ENCODE measurements at places on chromosomes 16 and 17.

DNA sequence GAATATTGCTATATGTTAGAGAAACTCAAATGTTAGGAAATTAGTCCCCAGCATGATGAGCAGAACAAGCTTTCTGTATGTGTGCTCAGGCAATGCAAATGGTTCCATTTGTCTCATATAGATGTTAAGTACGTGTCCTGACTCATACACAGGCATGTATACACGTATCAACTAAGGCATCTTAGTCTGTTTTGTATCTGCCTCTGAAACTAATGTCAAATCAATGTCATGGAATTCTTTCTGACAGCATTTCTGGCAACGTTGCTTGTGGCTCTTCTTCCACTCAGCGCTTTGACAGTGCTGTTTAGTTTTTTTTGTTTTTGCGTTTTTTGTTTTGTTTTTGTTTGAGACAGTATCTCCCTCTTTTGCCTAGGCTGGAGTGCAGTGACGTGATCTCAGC lies 111.9 kb downstream of the CNTNAP4 start:
- DNase-seq: no peak

DNA sequence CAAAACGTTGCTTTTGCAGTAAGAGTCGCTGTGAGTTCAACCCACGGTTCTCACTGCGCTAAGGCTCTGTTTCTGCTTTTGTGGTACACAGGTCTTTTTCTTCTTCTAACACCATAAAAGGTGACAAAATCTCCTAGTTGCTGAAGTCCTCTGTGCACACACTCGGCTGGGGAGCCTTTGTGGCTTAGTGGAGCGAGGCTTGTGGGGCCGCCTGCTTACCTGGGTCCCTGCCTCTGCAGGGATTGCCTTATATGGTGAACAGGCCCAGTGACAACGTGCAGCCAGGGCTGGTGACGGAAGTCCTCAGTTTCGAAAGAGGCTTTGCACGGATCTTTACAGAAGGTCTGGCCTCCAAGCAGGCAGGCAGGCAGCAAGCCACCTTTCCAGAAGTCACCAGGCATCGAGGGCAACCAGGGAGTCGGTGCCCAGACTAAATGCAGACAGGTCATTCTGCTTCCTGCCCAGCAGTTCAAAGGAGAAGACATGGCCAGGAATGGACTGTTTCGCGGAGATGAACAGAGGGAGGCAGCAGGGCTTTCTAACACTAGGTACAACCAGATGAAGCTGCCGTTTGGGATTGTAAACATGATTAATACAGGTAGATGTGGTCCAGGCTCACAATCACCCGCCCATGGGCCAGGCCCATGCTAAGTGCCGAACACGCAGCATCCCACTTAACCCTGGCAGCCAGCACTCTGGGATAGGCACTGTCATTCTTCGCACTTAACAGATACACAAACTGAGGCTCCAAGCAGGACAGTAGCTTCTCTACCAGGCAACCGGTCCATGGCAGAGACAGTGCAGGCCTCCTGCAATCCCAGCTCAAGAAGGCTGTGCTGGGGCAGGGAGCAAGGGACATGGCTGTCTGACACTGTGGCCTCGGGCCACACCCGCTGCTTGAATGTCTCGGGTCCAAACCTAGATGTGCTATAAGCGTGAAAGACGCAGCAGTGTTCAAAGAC lies 10.7 kb upstream of the MEAK7 start:
- peak; percentile 68 for DNase-seq

DNA sequence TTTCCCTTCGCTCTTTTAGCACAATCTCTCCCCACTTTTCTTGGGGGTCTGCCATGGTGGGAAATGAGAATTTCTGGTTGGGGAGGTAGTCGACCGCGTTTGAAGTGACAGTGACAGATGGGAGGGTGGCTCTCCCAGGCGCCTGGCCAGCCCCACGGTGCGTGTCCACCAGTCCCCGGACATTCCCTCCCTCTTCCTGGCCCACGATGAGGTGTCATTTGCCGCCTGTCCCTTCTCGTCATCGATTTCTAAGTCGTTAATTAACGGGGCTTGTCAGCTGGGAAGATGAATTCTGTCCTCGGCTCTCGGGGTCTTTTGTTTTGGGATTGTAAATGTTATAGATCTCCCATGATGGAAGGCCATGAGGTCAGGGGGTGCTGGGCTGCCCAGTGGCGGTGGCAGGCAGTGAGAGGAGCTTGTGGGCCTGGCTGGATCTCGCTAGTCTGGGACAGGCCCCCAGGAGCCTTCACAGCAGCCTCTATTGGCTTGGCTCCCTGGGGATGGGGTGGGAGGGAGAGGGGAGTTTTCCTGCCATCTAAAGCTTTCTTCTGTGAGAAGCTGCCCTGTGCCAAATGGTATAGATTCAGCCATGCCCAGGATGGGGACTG lies 164.2 kb downstream of the MRM1 start:
- no peak for DNase-seq

DNA sequence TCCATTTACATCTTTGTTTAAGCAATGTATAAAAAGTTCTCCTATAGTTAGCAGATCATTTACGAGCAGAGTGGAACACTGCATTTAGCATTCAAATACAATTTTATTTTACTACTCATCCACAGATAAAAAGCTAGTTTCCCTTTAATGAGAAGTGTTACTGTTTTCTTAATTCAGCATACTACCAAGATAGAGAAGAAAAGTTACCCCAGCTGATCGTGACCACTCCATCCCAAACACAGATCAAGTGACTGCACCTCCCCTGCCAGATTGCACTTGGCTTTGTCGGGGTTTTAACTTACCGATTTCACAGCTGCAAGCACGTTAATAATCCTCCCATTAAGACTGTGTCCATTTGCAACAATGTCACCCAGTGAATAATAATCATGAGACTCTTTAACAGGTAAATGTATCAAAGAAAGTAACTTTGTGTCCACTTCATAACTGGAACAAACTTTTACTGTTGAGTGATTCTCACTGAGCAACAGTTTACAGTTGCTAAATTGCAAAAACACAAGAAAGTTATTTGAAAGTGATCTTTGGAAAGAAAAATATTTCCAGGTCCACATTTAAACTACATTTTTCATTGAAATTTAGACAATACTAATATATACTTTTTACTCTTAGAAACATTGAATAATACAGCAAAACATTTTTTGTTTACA lies 14.4 kb downstream of the MEIOB start:
- DNase-seq: no peak

GRCh38 chr17:46805771-46806170 lies 12.7 kb downstream of the WNT3 start:
- no peak for DNase-seq

- DNase-seq: no peak
These were observed 10.8 kb downstream of the EMP2 start for GRCh38 chr16:10569621-10570020.

GRCh38 chr17:42849451-42850181 lies 1.4 kb upstream of the AOC3 start:
- DNase-seq: no peak

DNA sequence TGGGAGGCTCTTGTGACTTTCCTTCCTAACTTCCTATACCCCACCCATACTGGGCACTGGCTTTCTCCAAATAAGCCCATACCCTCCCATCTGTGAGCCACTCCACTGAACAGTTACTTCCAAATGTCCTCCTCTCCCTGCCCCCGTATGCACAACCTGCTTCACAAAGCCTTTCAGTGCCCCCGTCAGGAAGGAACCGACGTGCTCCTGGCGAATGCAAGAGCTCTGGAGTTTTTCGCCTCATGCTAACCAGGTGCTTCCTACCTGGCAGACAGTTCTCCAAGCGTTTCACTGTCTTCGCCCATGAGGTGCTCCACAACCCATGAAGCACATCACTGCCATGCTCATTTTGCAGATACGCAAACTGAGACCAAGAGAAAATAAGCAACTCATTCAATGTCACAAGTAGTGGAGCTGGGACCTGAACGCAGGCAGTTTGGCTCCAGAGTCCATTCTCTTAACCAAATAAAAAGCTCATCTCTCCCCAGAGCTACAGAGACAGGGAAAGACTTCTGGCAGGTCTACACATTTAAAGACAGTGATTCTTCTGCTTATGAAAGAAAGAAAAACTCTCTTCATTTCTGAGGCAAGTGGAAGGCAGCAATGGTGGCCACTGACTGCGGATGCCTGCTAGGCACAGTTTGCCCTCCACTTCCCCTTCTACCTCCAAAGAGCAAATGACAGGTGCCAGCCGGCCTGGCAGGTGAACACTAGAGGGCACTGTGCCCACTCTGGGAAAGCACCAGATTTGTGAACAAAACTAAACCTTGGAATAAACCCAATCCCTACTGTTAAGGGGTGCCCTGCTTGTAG lies 23.8 kb downstream of the SPHK1 start:
- peak; percentile 48 for DNase-seq

- DNase-seq: no peak
These were observed 6.5 kb downstream of the ZNF629 start for GRCh38 chr16:30780549-30780948.

- no peak for DNase-seq
These were observed at the start of gene CDH1 for GRCh38 chr16:68737046-68737729. Gene CDH1, plus strand, starts transcription at chr16:68737292. Its CDS starts 124 bp downstream, at chr16:68737416.

DNA sequence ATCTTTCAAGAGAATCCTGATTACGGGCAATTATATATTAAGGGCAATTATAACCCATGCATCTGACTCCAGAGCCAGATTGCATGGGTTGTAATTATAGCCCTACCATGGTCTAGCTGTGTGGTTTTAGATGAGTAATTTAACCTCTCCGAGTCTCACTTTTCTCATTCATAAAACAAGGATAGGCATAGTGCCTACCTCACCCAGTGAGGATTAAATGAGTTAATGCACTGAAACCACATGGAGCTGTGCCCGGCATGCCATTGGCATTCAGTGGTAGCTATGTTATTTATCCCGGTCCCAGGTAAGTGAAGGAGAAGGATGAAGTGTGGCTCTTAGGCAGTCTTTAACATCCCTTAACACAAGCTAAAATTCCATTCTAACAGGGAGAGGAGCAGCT lies 6.3 kb downstream of the SNX20 start:
- no peak for DNase-seq

DNA sequence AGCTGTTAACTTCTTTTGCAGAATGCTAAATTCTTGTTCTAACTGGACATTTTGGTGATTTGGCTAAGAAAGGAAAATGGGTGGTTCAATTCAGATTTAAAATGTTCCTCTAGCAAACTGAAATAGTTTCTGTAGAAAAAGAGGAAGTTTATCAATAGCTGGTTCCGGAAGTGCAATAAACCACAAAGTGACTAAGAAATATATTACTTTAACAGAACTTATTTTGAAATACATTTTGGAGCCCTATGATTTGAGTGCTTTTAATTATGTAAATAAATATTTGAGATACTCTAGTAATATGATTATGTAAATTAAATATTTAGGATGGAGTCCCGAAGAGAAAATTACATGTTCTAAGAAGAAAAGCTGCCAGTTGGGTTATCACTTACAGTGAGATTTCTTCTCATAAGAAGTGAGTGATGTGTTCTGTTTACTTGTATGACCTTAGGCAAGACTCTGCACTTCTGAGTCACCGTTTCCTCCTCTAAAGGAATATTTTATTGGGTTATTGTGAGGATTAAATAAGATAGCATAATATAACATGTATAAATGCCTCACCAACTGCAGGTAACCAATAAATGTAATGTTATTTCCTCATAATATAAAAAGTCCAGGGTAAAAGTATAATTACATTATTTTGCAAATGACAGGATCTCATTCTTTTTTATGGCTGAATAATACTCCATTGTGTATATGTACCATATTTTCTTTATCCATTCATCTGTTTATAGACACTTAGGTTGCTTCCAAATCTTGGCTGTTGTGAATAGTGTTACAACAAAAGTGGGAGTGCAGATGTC lies at the start of gene EVI2B:
EVI2B (minus strand) TSS at position 73 of the 800 bp plus-strand sequence. CDS start 8,445 bp downstream, outside the sequence.
- no peak for DNase-seq

DNA sequence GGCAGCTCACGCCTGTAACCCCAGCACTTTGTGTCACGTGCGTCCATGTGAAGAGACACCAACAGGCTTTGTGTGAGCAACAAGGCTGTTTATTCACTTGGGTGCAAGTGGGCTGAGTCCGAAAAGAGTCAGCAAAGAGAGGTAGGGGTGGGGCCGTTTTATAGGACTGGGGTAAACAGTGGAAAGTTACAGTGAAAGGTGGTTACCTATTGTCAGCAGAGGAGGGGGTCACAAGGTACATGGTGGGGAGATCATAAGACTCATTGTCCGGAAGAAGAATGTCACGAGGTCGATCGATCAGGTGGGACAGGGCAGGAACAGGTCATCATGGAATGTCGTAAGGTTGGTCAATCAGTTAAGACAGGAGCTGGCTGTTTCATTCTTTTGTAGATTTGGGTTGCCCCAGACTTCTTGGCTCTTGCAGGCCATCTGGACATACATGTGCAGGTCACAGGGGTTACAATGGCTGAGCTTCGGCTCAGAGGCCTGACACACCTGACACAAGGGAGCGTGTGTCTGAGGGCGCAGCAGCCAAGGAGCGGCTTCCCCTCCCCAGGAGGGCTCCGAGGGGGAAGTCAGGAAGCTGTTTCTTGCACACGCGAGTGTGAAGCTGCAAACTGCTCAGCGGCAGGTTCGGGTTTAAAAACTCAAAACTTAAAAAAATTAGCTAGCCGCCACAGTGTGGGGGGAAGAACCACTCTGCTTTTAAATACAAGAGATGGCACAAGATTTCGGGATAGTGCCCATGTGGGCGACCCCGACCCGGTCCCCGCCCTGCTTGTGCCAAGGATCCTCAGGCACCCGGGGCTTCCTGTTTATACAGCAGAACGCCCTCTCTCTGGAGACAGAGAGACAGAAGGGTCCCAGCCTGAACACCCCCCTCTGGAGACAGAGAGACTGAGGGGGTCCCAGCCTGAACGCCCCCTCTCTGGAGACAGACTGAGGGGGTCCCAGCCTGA lies 12.4 kb upstream of the TEX19 start:
- DNase-seq: no peak

DNA sequence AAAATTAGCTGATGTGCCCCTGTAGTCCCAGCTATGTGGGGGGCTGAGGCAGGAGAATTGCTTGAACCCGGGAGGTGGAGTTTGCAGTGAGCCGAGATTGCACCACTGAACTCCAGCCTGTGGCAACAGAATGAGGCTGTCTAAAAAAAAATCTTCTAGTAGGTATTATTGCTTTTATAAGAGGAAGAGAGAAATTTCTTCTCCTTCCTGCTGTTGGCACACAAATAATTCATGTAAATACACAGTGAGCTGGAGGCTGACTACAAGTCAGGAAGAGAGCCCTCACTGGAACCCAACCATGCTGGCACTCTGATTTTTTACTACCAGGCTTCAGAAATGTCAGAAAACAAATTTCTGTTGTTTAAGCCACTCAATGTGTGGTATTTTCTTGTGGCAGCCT lies 6.7 kb downstream of the PRDM7 start:
- no peak for DNase-seq

DNA sequence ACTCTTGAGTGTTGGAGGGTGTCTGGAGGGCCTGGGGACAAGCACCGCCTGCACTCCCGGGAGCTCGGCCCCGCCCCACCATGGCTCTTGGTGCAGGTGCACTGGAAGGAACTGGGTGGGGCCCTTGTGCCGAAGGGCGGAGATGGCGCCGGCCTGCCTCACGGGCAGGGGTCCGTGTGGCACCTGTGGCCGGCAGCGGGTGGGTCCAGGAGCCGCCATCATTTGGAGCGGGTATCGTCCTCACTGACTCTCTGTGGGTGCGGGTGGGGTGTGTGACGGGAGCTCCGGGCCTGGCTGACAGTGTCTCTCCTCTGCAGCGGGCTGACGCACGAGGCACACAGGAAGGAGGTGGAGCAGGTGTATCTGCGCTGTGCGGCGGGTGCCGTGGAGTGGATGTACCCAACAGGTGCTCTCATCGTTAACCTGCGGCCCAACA lies 5.2 kb downstream of the METRNL start:
- DNase-seq: no peak

- DNase-seq: no peak
These were observed 318.9 kb downstream of the SNX29 start for GRCh38 chr16:12295395-12295794.

- no peak for DNase-seq
These were observed 16.0 kb downstream of the RNF43 start for GRCh38 chr17:58401287-58401686.

- DNase-seq: no peak
These were observed 6.6 kb upstream of the MIF4GD start for GRCh38 chr17:75277664-75278071.

- no peak for DNase-seq
These were observed 28.8 kb downstream of the IGFBP4 start for GRCh38 chr17:40471846-40472732.
